HFF-Myc (cell line): ENCODE measurements at places on chromosomes 12 and 14.

GRCh38 chr12:103482365-103482764, 13.4 kb downstream of the C12orf42 start:
- no peak for DNase-seq

GRCh38 chr14:76456200-76456599, 80.3 kb downstream of the ESRRB start:
- DNase-seq = peak; percentile 11

DNA sequence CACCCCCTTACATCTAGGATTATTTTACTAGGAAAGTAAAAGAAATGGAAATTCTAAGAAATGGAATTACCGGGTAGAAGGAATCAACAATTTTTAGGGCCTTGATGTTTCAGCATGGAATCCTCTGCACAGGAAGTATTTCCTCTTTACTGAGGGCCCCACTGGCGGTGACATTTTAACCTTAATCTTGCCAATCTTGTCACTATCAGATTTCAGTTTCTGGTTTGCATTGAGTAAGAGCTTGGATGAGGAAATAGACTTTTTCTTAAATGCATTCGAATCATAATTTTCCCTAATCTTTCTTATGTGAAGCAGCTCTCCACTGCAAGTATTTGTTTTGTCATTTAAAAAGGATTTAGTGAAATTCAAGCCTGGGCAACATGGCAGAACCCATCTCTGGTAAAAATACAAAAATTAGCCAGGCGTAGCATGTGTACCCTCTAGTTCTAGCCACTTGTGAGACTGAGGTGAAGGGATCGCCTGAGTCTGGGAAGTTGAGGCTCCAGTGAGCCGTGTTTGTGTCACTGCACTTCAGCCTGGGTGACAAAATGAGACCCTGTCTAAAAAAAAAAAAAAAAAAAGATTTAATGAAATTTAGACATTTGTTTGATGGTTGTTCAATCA, 40.7 kb downstream of the TPCN1 start:
- no peak for DNase-seq

DNA sequence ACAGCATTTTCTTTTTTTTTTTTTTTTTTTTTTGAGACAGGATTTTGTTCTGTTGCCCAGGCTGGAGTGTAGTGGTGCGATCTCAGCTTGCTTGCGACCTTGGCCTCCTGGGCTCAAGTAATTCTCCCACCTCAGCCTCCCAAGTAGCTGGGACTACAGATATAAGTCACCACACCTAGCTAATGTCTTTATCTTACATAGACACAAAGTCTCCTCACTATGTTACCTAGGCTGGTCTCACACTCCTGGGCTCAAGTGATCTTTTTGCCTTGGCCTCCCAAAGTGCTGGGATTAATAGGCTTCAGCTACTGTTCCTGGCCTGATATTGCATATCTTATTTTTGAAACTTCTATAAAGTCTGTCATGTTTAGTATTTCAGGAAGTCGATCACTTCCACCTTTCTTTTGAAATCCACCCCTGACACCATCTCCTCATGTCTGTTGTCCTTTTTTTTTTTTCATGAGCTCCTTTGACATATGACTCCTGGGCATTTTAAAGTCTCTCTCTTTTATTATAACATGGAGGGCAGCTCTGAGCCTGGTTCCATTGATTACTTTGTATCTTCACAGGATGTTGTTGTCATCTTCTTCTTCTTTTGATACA, 5.9 kb upstream of the A2ML1 start:
- no peak for DNase-seq

- no peak for DNase-seq
Measured at GRCh38 chr12:105504286-105504685, 173.8 kb downstream of the C12orf75 start.

DNA sequence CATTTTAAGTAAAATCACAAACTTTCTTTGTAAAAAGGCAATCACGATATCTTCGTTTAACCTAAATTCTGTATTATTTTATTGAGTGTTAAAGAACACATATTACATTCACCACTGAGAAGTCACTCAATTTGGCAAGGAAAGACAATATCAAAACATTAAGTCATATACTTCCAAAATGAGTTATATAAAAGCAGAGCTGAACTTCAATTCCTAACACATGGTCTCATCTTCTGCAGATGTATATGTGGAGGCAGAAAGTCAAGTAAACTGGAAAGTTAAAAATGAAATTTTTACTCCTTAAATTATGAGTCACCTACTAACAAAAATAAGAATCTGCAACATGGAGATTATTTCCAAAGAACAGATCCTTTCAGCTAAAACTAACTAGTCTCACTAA, 28.7 kb downstream of the BMAL2 start:
- DNase-seq = no peak

DNA sequence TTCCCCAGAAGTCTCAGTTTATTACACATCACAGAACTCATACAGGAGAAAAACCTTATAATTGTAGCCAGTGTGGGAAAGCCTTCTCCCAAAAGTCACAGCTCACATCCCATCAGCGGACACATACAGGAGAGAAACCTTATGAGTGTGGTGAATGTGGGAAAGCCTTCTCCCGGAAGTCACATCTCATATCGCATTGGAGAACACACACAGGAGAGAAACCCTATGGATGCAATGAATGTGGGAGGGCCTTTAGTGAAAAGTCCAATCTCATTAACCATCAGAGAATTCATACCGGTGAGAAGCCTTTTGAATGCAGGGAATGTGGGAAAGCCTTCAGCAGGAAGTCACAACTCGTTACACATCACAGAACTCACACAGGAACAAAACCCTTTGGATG, 20.1 kb downstream of the ZNF84 start:
- DNase-seq = no peak
